Kidney epithelial cell (primary cell): ENCODE measurements at places on chromosomes 11 and 22. TPM values are rescaled to one million over a fixed set of nuclear protein-coding genes. Genes with fewer than 3 reads are reported as not detected.

RAC2 gene
- total RNA-seq, result 24.0 and 26.6 TPM in 2 replicates

CDC42EP2 gene
- 37.4 and 46.4 TPM in 2 replicates for total RNA-seq

TCN1 gene
- 2.0 TPM in 1 of 2 replicates, not detected in the other for total RNA-seq

TEF gene
- 4.0 and 4.1 TPM in 2 replicates for total RNA-seq

MS4A4E gene
- not detected in 2 replicates for total RNA-seq

OR6A2 gene
- total RNA-seq, result not detected in 2 replicates

OR2AG2 gene
- total RNA-seq, result 0.04 and 0.27 TPM in 2 replicates

MRGPRG gene
- not detected in 2 replicates for total RNA-seq

CTSW gene
- total RNA-seq, result not detected in 2 replicates

TTC9C gene
- 37.5 and 38.6 TPM in 2 replicates for total RNA-seq

SEC14L6 gene
- total RNA-seq, result 3.7 and 5.8 TPM in 2 replicates

OR8D4 gene
- not detected in 2 replicates for total RNA-seq

GRIK4 gene
- total RNA-seq, result 0.14 and 0.17 TPM in 2 replicates

GDPD4 gene
- 0.08 TPM in 1 of 2 replicates, not detected in the other for total RNA-seq

PNPLA3 gene
- total RNA-seq, result 5.2 and 6.9 TPM in 2 replicates

SCUBE1 gene
- total RNA-seq, result 0.04 and 0.82 TPM in 2 replicates

LIMK2 gene
- total RNA-seq, result 37.2 and 41.4 TPM in 2 replicates

MISFA gene
- total RNA-seq, result 7.4 TPM in 1 of 2 replicates, not detected in the other

TMPRSS5 gene
- total RNA-seq, result 0.07 TPM in 1 of 2 replicates, not detected in the other

TTC38 gene
- 28.9 and 39.9 TPM in 2 replicates for total RNA-seq

MPPED1 gene
- total RNA-seq, result not detected in 2 replicates

PKDREJ gene
- total RNA-seq, result not detected in 2 replicates

SLC5A4 gene
- 0.79 TPM in 1 of 2 replicates, not detected in the other for total RNA-seq

C11orf91 gene
- not detected in 2 replicates for total RNA-seq

DEAF1 gene
- 56.5 and 63.0 TPM in 2 replicates for total RNA-seq

DGCR6 gene
- total RNA-seq, result 3.4 and 7.9 TPM in 2 replicates

PRODH gene
- total RNA-seq, result 1.9 and 5.2 TPM in 2 replicates

SYT12 gene
- total RNA-seq, result 0.08 and 0.48 TPM in 2 replicates

KCNA4 gene
- not detected in 2 replicates for total RNA-seq

UVRAG gene
- 14.3 and 16.2 TPM in 2 replicates for total RNA-seq

MUC15 gene
- 0.07 TPM in 1 of 2 replicates, not detected in the other for total RNA-seq

CASP5 gene
- total RNA-seq, result not detected in 2 replicates
